GOT3 (cell line): ENCODE measurements at places on chromosomes 3 and 15.

DNA sequence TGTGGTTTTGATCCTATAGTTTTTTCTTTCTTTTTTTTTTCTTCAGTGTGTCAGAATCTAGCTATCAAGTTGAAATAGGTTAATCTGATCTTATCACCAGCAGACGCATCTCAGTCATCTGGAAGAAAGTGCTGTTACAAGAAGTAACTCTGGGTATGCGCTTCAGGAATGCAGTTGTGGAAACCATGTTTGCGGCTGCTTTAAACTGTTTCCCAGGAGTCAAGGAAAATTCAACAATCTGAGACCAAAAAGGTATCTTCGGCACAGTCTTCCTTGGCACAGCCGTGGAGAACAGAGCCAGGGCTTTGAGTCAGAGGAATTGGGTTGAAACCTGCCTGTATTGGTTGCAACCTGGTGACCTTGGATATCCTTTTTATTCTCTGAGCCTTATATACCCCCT, 59.9 kb downstream of the CD47 start:
- DNase-seq: no peak

GRCh38 chr15:65115542-65115941, 542 bp upstream of the UBAP1L start:
- DNase-seq: no peak

- DNase-seq: no peak
Observed at GRCh38 chr15:60563539-60564404, 84.8 kb upstream of the ICE2 start.

- DNase-seq: no peak
Observed at GRCh38 chr3:176840641-176841286, 356.5 kb downstream of the TBL1XR1 start.

DNA sequence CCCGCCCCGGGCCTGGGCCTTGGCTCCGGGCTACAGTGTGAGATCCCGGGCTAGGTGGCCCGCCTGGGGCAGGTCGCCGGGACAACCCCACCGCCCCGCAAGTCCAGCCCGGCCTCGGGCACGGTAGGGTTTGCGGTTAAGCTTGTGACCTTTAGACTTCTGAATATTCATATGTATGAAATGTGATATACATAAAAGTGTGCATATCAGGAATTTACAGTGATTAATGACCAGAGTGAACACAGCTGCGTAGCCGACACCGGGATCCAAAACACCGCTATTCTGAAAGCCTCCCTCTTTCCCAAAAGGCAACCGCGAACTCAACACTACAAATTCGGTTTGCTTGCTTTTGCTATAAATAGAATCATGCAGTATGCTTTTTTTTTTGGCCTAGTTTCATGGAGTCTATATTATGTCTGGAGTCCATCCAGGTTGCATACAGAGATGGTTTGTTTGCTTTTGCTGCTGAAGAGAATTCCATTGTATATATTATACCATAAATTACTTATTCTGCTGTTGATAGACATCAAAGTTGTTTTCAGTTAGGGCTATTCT, 636 bp upstream of the SNRPA1 start:
- DNase-seq: no peak

DNA sequence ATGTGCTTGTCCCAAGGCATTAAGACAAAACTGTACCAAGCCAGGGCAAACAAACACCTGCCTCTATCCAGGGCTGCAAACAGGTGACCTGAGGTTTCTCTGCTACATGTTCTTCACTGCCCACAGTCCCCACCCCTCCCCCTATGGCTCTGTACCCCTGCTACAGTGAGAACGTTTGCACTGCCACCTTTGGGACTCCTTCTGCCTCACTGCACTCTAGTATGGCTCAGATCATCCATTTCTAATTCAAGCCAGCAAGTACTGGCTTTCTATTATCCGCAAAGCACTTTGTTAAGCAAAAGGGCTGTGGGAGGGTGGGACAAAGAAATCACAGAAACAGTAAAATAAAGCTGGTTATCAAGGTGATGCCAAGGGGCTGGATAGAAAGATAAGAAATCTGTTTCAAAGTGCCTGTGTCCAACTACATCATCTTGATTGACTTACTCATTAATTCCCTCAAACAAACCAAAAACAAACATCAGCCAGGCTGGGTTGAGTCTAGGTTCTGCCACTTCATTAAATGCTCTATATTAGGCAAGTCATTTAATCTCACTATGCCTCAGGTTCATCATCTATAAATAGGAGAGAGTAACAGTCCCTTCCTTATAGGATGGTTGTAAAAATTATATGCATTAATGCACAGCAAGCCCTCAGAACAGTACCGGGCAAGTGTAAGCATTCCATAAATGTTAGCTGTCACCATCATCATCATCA, 95.3 kb downstream of the PDZRN3 start:
- no peak for DNase-seq
